ENCODE measurements at places on chromosomes 4 and X.
A peak's percentile ranks its signal among the peaks of the same experiment; 100 is the strongest.

DNA sequence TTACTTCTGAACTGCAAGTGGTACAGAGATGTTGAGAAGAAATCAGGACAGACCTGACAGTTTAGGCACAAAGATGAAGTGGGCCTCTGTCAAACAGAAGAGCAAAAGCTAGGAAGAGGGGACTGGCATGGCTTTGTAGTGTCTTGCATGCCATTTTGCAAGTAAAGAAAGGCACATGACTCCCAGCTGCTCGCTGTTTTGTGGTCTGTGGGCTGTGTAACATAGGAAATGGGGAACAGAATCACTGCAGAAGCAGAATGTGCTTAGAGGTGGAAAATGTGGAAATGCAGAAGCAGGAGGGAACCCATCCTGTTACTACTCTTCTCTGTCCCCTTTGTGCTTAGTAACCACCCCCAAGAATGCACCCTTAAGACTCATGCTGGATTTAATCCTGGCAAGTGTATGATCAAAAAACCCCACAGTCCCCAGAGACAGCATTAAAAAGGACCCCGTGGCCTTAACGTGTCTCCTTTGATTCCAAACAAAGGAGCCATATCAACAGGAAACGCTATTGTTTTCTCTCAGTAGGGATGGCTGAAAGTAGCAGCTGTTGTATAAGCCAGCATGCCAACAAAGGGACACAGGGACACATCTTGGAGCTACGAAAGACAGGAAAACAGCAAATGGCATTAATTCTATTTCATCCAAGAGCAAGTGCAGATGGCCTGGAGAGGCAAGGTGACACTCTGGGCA, 177.6 kb upstream of the GLRA2 start:
- DNase-seq: no peak

- DNase-seq: no peak
Measured at GRCh38 chr4:95510877-95511276, 37.9 kb downstream of the UNC5C start.

GRCh38 chrX:24148535-24149350, 786 bp upstream of the ZFX start:
- DNase-seq: peak; percentile 14

GRCh38 chr4:120865985-120866384, 56.5 kb downstream of the PRDM5 start:
- DNase-seq: no peak

DNA sequence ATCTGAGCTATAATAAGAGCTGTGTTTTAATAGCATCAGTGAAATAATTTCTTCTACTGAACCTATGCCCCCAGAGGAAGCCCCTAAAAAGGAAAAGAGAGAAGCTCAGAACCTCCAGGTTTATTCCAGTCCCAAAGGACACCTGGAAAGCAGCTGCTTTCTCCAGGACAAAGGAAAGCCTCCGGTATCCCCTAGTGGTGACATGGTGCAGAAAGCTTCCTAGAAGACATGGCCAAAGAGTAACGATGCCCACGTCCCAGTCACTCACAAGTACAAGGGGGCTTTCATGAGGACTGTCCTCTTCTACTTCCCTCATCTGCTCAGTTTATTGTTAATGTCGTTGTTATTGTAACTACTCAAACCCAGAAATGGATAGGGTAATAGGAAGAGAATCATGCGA, 343.9 kb downstream of the UNC5C start:
- no peak for DNase-seq

DNA sequence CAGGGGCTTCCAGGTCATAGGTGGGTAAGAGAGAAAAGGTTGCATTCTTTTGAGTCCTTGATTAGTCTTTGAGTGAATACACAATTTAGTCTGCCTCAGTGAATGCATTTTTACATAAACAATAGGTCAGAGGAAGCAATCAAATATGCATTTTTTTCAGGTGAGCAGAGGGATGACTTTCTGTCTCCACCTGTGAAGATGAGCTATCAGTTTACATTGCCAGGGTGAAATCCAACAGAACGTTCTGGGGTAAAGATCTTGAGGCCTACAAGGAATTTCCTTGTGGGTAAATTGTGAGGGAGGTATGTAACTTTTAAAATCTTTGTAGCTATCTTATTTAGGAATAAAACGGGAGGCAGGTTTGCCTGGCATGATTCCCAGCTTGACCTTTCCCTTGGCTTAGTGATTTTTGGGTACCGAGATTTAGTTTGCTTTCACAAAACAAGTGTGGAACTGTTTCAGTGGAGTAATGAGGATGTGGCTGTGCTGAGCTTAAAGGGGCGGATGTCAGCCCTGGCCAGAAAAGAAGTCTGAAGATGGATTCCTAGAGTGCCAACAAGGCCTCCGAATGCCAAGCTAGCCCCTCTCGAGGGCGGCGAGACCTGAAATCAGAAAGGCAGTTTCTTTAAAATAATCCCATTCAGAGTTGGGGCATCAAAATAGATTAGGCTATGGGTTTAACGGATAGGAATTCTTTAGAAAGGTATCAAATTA, 29.5 kb downstream of the TMEM131L start:
- no peak for DNase-seq

GRCh38 chr4:54041100-54041499, 23.3 kb downstream of the CHIC2 start:
- no peak for DNase-seq

GRCh38 chr4:914531-914930, 17.6 kb downstream of the GAK start:
- DNase-seq: no peak

GRCh38 chr4:151806511-151806927, 45.7 kb upstream of the GATB start:
- DNase-seq: no peak

- no peak for DNase-seq
Measured at GRCh38 chr4:141117935-141118334, 15.3 kb downstream of the RNF150 start.

DNA sequence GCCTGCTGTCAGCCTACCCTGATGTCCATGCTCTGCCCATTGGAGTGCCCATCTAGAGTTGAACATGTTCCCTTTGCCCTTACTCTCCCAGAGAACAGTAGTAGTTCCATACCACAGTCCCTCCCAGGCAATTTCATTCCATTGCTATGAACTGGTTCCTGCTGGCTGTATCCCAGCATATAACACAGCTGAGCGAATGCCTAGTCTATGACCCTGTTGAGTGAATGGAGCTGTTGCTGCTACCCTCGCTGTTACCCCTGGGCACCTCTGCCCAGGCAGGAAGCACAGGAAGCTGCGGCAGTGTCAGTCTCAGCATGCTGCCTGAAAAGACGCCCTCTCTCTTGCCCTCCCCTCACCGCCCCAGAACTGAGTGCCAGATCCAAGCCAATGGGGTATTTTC, 73.3 kb downstream of the SOX3 start:
- no peak for DNase-seq

DNA sequence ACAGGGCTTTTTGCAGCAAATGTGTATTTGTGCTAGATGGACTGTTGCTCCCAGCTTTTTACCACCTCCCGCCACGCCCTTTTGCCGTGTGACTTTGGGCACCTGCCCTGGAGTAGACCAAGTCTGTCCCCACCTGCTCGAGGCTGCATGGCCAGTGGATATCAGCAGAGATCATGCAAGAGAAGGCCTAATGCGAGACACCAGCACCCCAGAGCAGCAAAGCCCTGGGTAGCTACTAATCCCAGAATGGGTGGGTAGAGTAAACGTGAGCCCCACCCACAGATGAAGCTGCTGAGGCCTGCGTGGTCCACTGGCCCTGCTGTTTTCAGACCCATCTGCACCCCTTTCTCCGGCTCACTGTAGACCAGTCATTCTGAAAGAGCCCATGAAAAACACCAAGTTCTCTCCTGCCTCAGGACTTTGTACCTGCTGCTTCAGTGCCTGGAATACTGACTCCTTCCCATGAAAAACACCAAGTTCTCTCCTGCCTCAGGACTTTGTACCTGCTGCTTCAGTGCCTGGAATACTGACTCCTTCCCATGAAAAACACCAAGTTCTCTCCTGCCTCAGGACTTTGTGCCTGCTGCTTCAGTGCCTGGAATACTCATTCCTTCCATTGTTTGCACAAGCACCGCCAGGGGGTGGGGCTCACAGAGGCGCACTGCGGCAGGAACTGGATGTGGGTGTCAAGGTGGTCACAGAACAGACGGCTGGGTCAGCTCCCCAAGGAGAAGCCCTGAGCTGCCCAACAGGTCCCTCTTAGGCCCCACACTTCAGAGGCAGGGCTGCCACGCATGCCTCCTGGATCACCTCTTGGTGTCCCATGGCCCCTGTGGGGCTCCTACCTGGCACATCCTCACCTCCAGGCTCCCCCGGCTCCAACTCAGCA, 5.1 kb upstream of the TNIP2 start:
- no peak for DNase-seq

DNA sequence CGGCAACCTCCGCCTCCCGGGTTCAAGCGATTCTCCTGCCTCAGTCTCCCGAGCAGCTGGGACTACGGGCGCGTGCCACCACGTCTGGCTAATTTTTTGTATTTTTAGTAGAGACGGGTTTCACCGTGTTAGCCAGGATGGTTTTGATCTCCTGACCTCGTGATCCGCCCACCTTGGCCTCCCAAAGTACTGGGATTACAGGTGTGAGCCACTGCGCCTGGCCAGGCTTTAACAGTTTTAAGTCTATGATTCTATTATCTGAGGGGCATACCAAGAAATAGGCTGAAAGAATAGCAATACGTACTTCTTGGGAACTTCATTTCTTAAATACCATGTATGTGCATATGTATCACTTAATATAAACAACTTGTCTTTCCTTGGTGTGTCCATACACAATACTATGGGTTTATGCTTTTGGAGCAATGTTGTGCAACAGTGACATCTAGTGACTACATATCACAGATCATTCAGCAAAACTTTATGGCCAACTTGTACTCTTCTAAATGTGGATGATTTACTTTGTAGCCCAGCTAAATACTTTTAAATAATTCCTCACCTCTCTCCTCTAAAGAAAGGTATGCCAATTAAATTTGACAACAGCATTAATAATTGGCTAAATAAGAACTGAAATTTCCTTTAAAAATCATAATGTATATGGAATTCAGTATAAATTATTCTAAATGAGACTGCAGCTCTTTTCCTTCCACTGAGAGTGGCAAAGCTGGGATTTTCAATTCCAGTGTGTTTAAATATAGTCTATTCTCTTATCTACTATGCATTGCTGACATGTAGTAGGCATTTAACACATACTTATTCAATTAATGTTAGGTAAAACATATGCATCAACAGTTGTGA, 10.4 kb downstream of the SLC9B1 start:
- no peak for DNase-seq

GRCh38 chr4:24824720-24825119, 29.3 kb downstream of the SOD3 start:
- DNase-seq: no peak

DNA sequence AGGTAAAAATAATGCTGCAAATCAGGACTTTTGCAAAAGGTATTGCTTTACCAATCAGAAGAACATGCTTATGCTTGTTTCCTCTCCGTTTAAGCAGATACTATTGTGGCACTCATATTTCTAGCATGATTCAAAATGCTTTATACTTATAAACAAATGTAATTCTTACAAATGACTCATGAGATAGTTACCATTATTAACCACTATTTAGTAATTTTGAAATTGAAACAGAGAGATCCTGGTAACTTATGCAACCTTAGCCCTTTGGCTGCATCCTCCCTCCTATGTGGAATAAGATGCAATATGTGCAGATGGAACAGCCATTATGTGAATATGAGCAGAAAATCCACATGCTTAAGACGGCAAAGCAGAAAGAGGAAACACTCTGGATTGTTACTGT, 164.7 kb downstream of the PCDH18 start:
- DNase-seq: no peak

Measured in activated effector memory CD4-positive, alpha-beta T cell treated with Interleukin-2 at 50 U/mL for 16 hours (primary cell).